CD8-positive, alpha-beta T cell (primary cell): ENCODE measurements at places on chromosomes 3 and 15. TPM values are rescaled to one million over a fixed set of nuclear protein-coding genes. Genes with fewer than 3 reads are reported as not detected.

MYL3 gene
- total RNA-seq, result not detected

PRR20G gene
- not detected for total RNA-seq

- DNase-seq, result no peak
Measured at GRCh38 chr3:141878817-141879216, 2.4 kb downstream of the ATP1B3 start.

GRCh38 chr15:59453474-59454215 is 15.7 kb downstream of the FAM81A start:
- DNase-seq, result no peak

- no peak for DNase-seq
Measured at GRCh38 chr3:177439694-177440269, 242.5 kb upstream of the TBL1XR1 start.

GRCh38 chr3:125054449-125055329 is 1.1 kb downstream of the HEG1 start:
- no peak for DNase-seq

NDN gene
- not detected for total RNA-seq

DNA sequence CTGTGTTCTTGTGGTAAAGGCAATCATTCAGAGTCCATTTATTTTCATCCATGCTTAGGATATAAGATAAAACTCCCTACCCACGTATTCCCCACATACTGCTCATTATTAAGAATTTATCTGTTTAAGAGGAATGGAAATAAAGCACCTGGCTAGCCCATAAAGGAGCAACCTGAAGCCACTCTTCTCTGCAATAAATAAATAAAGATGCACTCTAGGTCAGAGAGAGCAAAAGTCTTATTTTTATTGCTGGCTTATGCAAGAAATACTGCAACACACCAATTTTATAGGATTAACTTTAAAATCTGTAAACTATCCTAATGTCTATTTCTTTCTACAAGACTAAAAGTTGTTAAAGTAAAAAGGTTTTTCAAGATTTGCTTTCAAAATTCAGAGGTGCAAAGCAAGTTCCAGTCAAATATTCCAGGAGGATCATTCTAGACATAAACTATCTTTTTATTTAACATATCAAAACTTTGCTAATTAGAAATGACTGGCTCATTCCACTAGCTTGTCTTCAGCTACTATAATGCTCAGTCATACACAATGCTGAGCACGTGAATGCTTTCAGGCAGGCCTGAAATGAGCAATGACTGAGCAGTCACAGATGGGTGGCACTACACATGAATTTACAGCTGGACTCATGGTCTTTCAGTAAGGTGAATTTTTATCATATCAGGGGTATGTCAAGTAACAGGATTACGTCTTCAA is 7.1 kb downstream of the TJP1 start:
- no peak for DNase-seq

DNA sequence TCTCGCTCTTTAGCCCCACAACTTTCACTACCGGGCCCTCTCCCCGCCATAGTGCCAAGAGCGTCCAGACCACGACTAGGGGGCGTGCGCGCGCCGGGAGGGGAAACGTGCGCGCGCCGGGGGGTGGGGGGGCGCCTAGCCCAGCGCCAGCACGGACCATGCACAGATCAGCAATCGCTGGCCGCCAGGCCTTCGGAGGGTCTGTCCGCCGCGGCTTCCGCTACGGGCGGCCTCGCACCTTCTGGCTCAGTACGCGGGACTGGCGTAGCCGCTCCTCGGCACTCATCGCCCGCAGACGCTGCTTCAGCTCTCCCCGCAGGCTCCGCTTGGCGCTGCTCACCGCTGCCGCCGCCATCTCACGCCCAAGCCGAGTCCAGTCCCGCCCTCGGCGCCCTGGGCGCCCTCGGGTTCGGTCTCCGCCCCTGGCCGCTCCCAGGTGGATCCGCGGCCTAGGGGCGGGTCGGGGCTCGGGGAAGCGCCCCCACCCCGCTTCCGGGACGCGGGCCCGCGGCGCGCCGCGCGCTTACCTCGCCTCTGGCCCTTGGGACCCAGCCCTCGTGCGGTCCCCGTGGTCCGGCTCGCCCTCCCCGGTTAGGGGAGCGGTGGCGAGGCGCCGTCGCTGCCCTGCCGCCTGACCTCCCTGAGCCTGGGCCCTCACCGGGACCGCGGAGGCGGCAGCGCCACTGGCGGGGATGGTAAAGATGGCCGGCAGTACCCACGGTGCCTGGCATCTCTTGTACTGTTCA is at the start of gene MTHFS:
TSS of gene MTHFS (minus strand) at position 381 of the 746 bp plus-strand sequence. CDS start at position 355, 26 bp downstream.
- DNase-seq, result peak; percentile 89

SLC22A14 gene
- not detected for total RNA-seq

C3orf20 gene
- total RNA-seq, result 0.27 TPM
